ENCODE measurements at places on chromosomes 5 and 9. TPM values are rescaled to one million over a fixed set of nuclear protein-coding genes. Genes with fewer than 3 reads are reported as not detected.

Gene MAST4
- total RNA-seq: 23.1 TPM

Gene RELL2
- 4.3 TPM for total RNA-seq

Gene PCDHB9
- not detected for total RNA-seq

Gene TMEM171
- 2.2 TPM for total RNA-seq

Gene ST6GALNAC6
- 23.0 TPM for total RNA-seq

Gene PAIP2
- total RNA-seq: 37.9 TPM

Gene FABP6
- total RNA-seq: not detected

Gene PCDHGB1
- 0.24 TPM for total RNA-seq

Gene STKLD1
- 0.48 TPM for total RNA-seq

Measured in tracheal epithelial cell (primary cell).